ENCODE measurements at places on chromosomes 7 and 10. TPM values are rescaled to one million over a fixed set of nuclear protein-coding genes. Genes with fewer than 3 reads are reported as not detected.
A peak's percentile ranks its signal among the peaks of the same experiment; 100 is the strongest.

- H3K36me3 ChIP-seq: no peaks in the 10 kb centered on the region
- no peak overlapping the region for H3K4me3 ChIP-seq
- DNase-seq: peak; percentile 38
Observed at GRCh38 chr10:6269953-6270867, 67.5 kb downstream of the PFKFB3 start.

DNA sequence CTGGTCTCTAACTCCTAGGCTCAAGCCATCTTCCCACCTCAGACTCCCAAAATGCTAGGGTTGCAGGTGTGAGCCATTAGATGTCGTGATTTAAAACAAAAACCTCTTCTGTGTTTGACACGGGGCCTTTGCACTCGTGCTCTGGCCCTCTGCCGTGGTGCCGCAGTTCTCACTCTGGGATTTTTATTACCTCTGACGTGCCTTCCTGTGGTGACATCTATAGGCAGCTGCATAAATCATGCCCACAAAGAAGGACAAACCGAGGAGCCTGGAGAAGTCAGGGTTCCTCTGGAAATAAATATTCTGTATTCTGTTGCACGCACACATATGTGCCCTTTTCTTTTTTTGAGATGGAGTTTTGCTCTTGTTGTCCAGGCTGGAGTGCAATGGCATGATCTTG lies 25.9 kb upstream of the OCM start:
- no peak overlapping the region for H3K27ac ChIP-seq
- DNase-seq: no peak
- H3K27me3 ChIP-seq: no peaks in the 10 kb centered on the region
- H3K4me1 ChIP-seq: peaks cover 6% of the 10 kb centered on the region
- no peak overlapping the region for H3K4me3 ChIP-seq
- no peaks in the 10 kb centered on the region for H3K36me3 ChIP-seq

DNA sequence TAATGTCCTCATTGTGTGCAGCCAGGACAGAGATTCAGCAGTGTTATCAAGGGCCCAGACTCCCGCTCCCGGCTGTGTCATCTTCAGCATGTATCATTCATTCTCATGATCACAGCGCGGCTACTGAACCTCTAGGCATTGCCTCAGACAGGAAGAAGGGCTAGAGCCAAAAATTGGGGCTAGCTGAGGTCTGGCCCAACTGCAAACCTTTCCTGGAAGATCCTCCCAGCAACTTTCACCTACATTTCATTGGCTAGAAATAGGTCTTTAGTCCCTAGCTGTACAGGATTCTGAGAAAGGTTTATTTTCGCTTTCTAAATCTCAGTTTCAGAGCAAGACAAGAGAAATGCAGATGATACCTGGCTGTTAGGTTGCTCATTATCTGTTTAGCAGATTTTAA lies 81.9 kb downstream of the CREM start:
- H3K4me3 ChIP-seq: no peak overlapping the region
- H3K4me1 ChIP-seq: no peaks in the 10 kb centered on the region
- no peak for DNase-seq
- H3K27ac ChIP-seq: no peak overlapping the region

GRCh38 chr10:6926971-6927370 lies 346.9 kb upstream of the PRKCQ start:
- H3K27ac ChIP-seq: no peak overlapping the region
- DNase-seq: no peak
- H3K36me3 ChIP-seq: no peaks in the 10 kb centered on the region
- H3K4me3 ChIP-seq: no peak overlapping the region
- H3K27me3 ChIP-seq: no peaks in the 10 kb centered on the region
- peaks cover 9% of the 10 kb centered on the region for H3K4me1 ChIP-seq

- H3K27ac ChIP-seq: no peak overlapping the region
- peaks cover 86% of the 10 kb centered on the region for H3K36me3 ChIP-seq
- H3K4me3 ChIP-seq: no peak overlapping the region
- DNase-seq: no peak
Observed at GRCh38 chr7:102234131-102234530, 52.5 kb upstream of the SH2B2 start.

- no peaks in the 10 kb centered on the region for H3K36me3 ChIP-seq
- peaks cover 16% of the 10 kb centered on the region for H3K27me3 ChIP-seq
- DNase-seq: peak; percentile 70
Observed at GRCh38 chr10:14016011-14016536, 314.6 kb downstream of the FRMD4A start.

DNA sequence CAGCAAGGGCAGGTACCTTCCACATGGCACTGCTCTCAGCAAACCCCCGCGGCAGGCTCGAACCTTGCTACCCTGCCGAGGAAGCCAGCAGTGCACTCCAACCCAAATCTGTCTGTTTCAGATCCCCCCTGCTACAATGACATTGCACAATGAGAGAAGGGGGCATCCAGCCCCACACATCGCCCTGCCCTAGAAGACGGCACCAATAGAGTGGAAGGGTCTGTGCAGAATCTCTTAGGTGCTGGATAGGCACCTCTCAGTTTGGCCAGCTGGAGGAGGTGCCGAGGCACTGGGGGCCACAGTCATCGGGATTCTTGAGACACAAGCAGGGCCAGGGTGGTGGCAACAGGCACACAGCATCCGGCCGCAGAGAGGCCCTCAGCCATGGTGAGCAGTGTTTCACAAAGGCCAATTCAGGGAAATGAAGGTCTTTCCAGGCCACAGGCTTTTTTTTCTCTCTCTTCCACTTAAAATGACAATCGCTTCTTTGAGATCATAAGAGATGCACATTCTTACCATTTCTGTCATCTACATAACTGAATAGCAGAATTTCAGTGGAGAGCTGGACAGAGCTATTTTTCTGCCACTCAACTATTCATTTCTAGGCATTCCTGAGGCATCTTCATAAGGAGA lies 281.3 kb downstream of the TNS3 start:
- peaks cover 95% of the 10 kb centered on the region for H3K36me3 ChIP-seq
- no peak overlapping the region for H3K4me3 ChIP-seq
- H3K4me1 ChIP-seq: no peaks in the 10 kb centered on the region
- DNase-seq: no peak
- no peak overlapping the region for H3K27ac ChIP-seq
- H3K27me3 ChIP-seq: no peaks in the 10 kb centered on the region

DNA sequence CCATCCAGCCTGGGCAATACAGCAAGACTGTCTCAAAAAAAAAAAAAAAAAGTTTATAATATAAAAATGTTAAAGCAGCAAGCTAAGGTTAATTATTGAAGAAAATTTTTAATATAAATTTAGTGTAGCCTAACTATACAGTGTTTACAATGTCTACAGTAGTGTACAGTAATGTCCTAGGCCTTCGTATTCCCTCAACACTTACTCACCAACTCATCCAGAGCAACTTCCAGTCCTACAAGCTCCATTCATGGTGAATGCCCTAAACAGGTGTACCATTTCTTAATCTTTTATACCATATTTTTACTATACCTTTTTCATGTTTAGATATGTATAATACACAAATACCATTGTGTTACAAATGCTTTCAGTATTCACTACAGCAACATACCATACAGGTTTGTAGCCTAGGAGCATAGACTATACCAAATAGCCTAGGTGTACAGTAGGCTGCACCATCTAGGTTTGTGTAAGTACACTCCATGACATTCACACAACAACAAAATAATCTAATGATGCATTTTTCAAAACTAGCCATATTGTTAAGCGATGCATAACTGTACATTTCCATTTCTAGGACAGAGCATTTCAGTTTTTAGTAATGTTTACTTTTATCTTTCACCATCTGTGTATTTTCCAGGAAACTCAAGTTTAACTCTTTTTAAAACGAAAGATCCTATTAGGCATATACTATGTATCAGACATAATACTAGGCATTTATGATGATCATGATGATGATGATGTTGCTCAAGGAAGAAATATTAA lies 43.3 kb downstream of the CNOT4 start:
- H3K27ac ChIP-seq: no peak overlapping the region
- H3K4me1 ChIP-seq: peaks cover 8% of the 10 kb centered on the region
- H3K36me3 ChIP-seq: no peaks in the 10 kb centered on the region
- H3K27me3 ChIP-seq: no peaks in the 10 kb centered on the region

- DNase-seq: no peak
- no peak overlapping the region for H3K27ac ChIP-seq
- no peaks in the 10 kb centered on the region for H3K36me3 ChIP-seq
- H3K4me3 ChIP-seq: no peak overlapping the region
- H3K4me1 ChIP-seq: no peaks in the 10 kb centered on the region
Observed at GRCh38 chr7:7662527-7662926, 22.0 kb downstream of the UMAD1 start.

Gene NUTM2E
- total RNA-seq: not detected

Gene ENTPD1
- total RNA-seq: 28.7 TPM

Gene RNF32
- total RNA-seq: not detected
